Ureter (tissue), 1 donor: ENCODE measurements at places on chromosomes 5 and 9. TPM values are rescaled to one million over a fixed set of nuclear protein-coding genes. Genes with fewer than 3 reads are reported as not detected.

The BAAT gene
- total RNA-seq: not detected

The PRRX2 gene
- total RNA-seq: 6.5 TPM

The PDZD2 gene
- 7.8 TPM for total RNA-seq

The VCAN gene
- total RNA-seq: 75.9 TPM

The TAF11L11 gene
- total RNA-seq: not detected

The TNFAIP8 gene
- total RNA-seq: 25.3 TPM

The CD74 gene
- 1,068 TPM for total RNA-seq

The OR13F1 gene
- not detected for total RNA-seq

The PCDHA1 gene
- not detected for total RNA-seq

The SPATA31E1 gene
- not detected for total RNA-seq

The C6 gene
- total RNA-seq: 2.5 TPM

The PITX1 gene
- total RNA-seq: 20.6 TPM

The F2RL2 gene
- total RNA-seq: not detected

The LRRC14B gene
- total RNA-seq: not detected

The PCDHGA2 gene
- 2.6 TPM for total RNA-seq

The PHF24 gene
- 1.7 TPM for total RNA-seq

The CCNI2 gene
- total RNA-seq: 5.8 TPM

The IL33 gene
- total RNA-seq: 49.7 TPM

The ENG gene
- 83.6 TPM for total RNA-seq

The RANBP6 gene
- 14.7 TPM for total RNA-seq

The PTGS1 gene
- total RNA-seq: 12.5 TPM

The CER1 gene
- total RNA-seq: not detected

The CA9 gene
- total RNA-seq: not detected

The INSL6 gene
- not detected for total RNA-seq

The CCNO gene
- 16.5 TPM for total RNA-seq

The CDH18 gene
- not detected for total RNA-seq

The CAMSAP1 gene
- total RNA-seq: 35.8 TPM

The SLC25A2 gene
- 1.3 TPM for total RNA-seq

The PCDHGA4 gene
- 4.2 TPM for total RNA-seq
